SW 1271 (cell line): ENCODE measurements at places on chromosomes 5 and 9.

DNA sequence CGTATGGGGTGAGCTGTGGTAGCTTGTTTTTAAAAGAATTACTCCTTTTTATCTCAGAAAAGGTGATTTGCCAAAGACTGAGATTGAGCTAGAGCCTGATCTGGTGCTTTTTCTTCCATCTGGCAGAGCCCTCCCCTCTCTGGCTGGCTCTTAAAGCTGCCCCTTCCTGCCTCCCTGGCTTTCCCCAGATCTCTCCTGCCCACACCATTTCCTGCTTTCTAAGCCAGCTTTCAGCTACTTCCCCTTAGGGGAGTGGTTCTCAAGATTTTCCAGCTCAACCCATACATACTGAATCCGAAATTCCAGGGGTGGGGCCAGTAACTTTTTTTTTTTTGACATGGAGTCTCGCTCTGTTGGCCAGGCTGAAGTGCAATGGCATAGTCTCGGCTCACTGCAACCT lies 4.8 kb upstream of the ACOT12 start:
- DNase-seq: no peak

- DNase-seq: no peak
These were observed 17.4 kb downstream of the TMOD1 start for GRCh38 chr9:97518909-97519307.

- no peak for DNase-seq
These were observed 116.6 kb upstream of the ANKH start for GRCh38 chr5:14988223-14988622.

- no peak for DNase-seq
These were observed 35.9 kb downstream of the SVEP1 start for GRCh38 chr9:110543631-110544051.

- DNase-seq: no peak
These were observed 9.7 kb downstream of the SLC12A7 start for GRCh38 chr5:1101961-1102713.
